ENCODE measurements at places on chromosomes 12 and 14. TPM values are rescaled to one million over a fixed set of nuclear protein-coding genes. Genes with fewer than 3 reads are reported as not detected.

DNA sequence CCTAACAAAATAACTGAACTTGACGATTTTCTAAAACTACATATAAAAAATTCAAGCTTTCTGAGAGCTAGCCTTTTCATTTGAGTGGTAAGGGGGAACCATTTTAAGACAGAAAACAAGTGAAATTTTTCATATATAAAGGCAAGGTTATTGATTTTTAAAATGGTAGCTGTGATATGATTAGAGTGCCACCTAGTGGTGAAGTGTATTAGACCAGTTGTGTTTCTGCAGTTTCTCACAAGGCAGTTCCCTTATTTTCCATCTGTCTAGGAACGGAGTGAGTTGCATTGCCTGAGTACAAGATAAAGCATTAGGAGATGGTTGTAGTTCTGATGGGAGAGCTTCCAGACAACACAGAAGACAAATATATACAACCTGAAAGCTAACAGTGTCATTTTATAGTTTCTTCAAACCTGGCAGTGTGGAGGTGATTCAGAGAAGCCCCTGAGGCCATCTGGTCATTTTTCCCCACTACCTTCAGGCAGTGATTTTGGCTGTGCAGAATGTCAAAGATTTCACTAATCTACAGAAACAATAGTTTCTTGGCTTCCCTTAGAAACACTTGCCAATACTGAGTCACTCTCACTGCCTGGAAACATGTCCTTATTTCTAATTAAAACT is 180.8 kb downstream of the C12orf50 start:
- no peak for DNase-seq
- no peaks in the 10 kb centered on the region for H3K4me1 ChIP-seq

- H3K4me3 ChIP-seq, result no peak overlapping the region
- no peaks in the 10 kb centered on the region for H3K27me3 ChIP-seq
- no peak overlapping the region for H3K27ac ChIP-seq
Observed at GRCh38 chr12:104583301-104583700, 126.6 kb downstream of the CHST11 start.

- peaks cover 43% of the 10 kb centered on the region for H3K4me1 ChIP-seq
- H3K27me3 ChIP-seq, result no peaks in the 10 kb centered on the region
- H3K4me3 ChIP-seq, result no peak overlapping the region
- H3K27ac ChIP-seq, result no peak overlapping the region
- peak; percentile 64 for DNase-seq
Observed at GRCh38 chr12:107328442-107329133, 235.2 kb upstream of the CRY1 start.

- peak; percentile 9 for DNase-seq
- no peaks in the 10 kb centered on the region for H3K36me3 ChIP-seq
- H3K27me3 ChIP-seq, result peaks cover 10% of the 10 kb centered on the region
- no peak overlapping the region for H3K4me3 ChIP-seq
- no peak overlapping the region for H3K27ac ChIP-seq
Observed at GRCh38 chr14:99819514-99819913, 26.3 kb downstream of the EML1 start.

GRCh38 chr14:48008646-48009045 is 333.2 kb upstream of the MDGA2 start:
- H3K27me3 ChIP-seq, result no peaks in the 10 kb centered on the region
- DNase-seq, result no peak
- H3K27ac ChIP-seq, result no peak overlapping the region
- H3K4me1 ChIP-seq, result no peaks in the 10 kb centered on the region
- H3K4me3 ChIP-seq, result no peak overlapping the region
- H3K36me3 ChIP-seq, result no peaks in the 10 kb centered on the region

DNA sequence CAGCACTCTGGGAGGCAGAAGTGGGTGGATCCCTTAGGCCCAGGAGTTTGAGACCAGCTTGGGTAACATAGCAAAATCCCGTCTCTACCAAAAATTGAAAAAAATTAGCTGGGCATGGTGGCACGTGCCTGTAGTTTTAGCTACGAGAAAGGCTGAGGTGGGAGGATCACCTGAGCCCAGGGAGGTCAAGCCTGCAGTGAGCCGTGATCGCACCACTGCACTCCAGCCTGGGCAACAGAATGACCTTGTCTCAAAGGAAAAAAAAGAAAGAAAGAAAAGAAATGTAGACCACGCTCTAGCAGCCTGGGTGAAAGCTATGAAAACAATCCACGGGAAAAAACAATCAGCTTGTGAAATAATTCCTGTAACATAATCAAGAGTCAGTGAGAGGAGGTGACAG is 29.0 kb downstream of the SARNP start:
- no peak for DNase-seq
- H3K4me3 ChIP-seq, result no peak overlapping the region
- no peaks in the 10 kb centered on the region for H3K4me1 ChIP-seq
- H3K27me3 ChIP-seq, result no peaks in the 10 kb centered on the region

DNA sequence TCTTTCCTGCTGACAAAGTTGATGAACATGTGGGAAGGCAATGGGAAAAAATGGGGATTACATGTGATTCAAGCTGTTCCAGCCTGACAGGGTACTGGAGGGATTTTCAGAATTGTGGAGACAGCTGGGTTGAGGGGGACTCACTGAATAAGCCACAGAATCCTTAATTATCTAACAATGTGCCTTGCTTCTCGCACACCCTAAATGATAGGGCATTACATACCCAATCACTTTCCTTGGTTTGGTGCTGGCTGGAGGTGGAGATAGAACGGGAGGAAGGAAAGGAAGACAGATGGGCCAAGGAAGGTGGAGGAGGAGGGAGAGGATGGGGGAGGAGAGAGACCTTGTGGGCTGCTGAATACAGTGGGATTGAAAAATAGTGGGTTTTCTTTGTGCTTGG is 20.7 kb downstream of the PELI2 start:
- H3K36me3 ChIP-seq, result no peaks in the 10 kb centered on the region
- no peak overlapping the region for H3K27ac ChIP-seq
- H3K4me1 ChIP-seq, result no peaks in the 10 kb centered on the region
- no peak overlapping the region for H3K4me3 ChIP-seq
- DNase-seq, result no peak

DNA sequence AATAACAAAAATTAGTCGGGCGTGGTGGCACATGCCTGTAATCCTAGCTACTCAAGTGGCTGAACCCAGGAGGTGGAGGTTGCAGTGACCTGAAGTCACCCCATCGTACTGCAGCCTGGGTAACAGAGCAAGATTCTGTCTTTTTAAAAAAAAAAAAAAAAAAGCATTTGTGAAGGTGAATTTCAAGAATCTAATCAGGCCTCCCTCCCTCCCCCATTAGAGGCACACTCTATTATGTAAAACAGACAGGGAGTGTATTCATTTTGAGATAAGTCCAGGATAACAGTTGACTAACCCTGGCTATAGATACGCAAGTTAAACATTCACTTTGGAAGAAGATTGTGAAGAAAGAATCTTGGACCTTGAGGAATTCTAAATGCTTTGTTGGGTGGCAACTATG is 2.9 kb downstream of the RESF1 start:
- DNase-seq, result no peak
- H3K27ac ChIP-seq, result peak overlapping the region; percentile 29
- peak overlapping the region; percentile 84 for H3K4me3 ChIP-seq
- peaks cover 57% of the 10 kb centered on the region for H3K4me1 ChIP-seq
- H3K27me3 ChIP-seq, result no peaks in the 10 kb centered on the region
- peaks cover 63% of the 10 kb centered on the region for H3K36me3 ChIP-seq

DNA sequence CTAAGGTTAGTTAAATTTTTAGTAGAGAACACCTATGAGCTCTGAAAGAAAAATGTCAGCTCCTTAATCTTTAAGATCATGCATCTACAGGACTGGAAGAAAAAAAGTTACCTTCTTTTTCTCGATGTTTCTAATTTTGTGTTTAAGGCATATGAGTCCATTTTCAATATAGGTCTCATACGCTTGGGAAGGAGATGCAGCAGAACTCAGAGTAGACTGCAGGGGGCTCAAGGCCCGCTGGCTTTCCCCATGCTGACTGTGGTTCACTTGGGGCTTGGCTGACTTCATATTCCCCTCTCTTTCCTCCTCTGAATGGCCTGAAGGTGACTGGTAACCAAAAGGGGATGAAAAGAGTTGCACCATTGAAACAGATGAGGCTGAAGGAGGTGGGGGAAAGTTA is 1.5 kb downstream of the CAPRIN2 start:
- peak; percentile 21 for DNase-seq
- H3K4me3 ChIP-seq, result no peak overlapping the region
- no peak overlapping the region for H3K27ac ChIP-seq
- H3K4me1 ChIP-seq, result peaks cover 16% of the 10 kb centered on the region

GRCh38 chr12:75900781-75901254 is 130.8 kb downstream of the PHLDA1 start:
- no peak overlapping the region for H3K27ac ChIP-seq
- no peak overlapping the region for H3K4me3 ChIP-seq
- no peaks in the 10 kb centered on the region for H3K27me3 ChIP-seq
- no peak for DNase-seq
- H3K36me3 ChIP-seq, result no peaks in the 10 kb centered on the region

DNA sequence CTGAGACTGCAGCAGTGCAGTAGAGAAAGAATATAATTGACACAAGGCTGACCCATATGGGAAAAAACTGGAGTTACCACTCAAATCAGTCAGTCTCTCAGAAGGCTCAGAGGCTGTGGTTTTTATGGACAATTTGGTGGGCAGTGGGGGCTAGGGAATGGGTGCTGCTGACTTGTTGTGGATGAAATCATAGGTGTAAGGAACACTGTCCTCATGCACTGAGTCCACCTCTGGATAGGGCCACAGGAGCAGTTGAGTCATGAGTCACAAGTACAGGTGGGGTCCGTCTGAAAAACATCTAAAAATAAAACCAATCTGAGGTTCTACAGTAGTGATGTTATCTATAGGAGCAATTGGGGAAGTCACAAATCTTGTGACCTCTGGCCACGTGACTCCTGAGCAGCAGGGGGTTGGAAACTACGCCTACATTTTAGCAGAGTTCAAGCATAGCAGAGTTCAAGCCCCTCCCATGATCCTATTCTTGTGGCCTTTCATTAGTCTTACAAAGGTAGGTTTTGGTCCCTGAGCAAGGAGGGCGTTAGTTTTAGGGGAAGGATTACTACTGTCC is 18.1 kb upstream of the SGPP1 start:
- H3K36me3 ChIP-seq, result no peaks in the 10 kb centered on the region
- no peak overlapping the region for H3K27ac ChIP-seq
- DNase-seq, result no peak
- no peaks in the 10 kb centered on the region for H3K27me3 ChIP-seq

DNA sequence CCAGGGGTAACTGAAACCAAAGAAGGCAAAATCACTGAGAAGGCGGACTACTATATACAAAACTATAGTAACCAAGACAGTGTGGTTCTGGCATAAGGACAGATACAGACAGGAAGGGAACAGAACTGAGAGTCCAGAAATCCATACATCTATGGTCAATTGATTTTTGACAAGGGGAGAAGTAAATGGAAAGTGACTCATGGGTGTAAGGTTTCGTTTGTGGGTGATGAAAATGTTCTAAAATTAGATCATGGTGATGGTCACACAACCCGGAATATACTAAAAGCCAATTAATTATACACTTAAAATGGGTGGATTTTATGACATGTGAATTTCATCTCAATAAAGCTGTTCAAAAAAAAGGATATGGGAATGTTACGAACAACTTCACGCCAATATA is 18.7 kb downstream of the ANGEL1 start:
- no peak overlapping the region for H3K4me3 ChIP-seq
- H3K27me3 ChIP-seq, result no peaks in the 10 kb centered on the region
- H3K4me1 ChIP-seq, result no peaks in the 10 kb centered on the region
- H3K36me3 ChIP-seq, result peaks cover 49% of the 10 kb centered on the region

GRCh38 chr14:39875028-39875427 is 442.8 kb upstream of the FBXO33 start:
- no peaks in the 10 kb centered on the region for H3K27me3 ChIP-seq
- H3K4me1 ChIP-seq, result no peaks in the 10 kb centered on the region
- DNase-seq, result no peak
- no peaks in the 10 kb centered on the region for H3K36me3 ChIP-seq
- no peak overlapping the region for H3K4me3 ChIP-seq

DNA sequence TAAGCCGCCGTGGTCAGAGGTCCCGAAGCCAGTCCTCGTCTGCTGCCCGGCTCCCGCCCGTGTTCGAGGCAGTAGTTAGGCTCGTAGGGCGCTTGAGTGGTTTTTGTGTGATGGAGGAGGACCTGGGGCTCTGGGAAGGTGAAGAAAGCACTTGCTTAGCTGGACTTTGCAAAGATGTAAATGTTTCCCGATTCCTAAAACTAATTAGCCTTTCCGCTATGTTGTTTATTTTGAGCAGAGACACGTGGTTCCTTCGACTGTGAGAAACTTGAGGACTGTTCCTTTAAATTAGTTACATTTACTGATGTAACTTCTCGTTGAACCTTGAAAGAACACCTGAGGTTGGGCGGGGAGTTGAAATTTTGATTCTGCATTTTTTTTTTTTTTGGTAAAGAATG is 33.9 kb downstream of the MIA2 start:
- no peaks in the 10 kb centered on the region for H3K27me3 ChIP-seq
- DNase-seq, result no peak
- H3K27ac ChIP-seq, result peak overlapping the region; percentile 96
- H3K36me3 ChIP-seq, result no peaks in the 10 kb centered on the region
- H3K4me3 ChIP-seq, result peak overlapping the region; percentile 99

DNA sequence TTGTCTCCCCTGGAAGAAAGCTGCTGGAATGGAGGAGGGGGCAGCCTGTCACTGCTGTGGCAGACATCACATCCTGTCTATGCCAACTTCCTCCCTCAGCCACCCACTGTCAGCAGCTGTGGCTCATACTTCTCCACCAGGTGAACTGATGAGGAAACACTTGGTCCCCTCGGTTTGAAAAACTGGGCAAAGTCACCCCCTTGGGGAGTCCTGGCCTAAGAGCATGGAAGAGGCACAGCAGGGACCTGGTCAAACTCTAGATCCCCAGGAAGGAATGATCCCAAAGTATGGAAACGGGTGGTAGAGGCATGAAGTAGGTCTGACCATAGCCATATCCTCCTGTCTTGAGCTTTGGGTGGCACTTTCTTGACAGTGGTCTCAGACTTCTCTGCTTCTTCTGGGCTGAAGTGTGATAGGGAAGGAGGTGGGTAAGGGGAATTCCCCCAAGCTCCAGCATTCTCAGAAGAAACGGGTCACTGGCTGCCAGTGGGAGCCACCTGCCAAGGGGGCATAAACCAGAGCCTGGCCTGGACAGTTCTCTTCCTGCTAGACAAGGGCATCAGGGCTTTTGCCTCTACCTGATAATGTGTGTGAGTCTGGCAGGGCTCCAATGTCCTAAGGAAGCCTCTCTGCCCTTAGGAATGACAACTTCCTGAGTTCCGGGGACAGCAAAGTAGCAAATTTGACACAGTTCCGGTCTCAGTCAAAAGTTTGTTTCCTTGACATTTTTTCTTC is 36.0 kb downstream of the FMNL3 start:
- H3K27ac ChIP-seq, result peak overlapping the region; percentile 89
- H3K36me3 ChIP-seq, result peaks cover 4% of the 10 kb centered on the region
- H3K27me3 ChIP-seq, result no peaks in the 10 kb centered on the region
- peak; percentile 78 for DNase-seq
- peak overlapping the region; percentile 41 for H3K4me3 ChIP-seq

The SPX gene
- total RNA-seq, result not detected

The OVCH1 gene
- not detected for total RNA-seq

The PPP4R4 gene
- 4.3 TPM for total RNA-seq

The CLEC4D gene
- not detected for total RNA-seq

The EIF2S3B gene
- total RNA-seq, result 1.2 TPM

The RPGRIP1 gene
- not detected for total RNA-seq
